ENCODE measurements at places on chromosomes 13 and 19.

- DNase-seq: no peak
These were observed 29.4 kb upstream of the GTF3A start for GRCh38 chr13:27395007-27395510.

GRCh38 chr19:57245959-57246358, 5.5 kb downstream of the ZNF805 start:
- DNase-seq: no peak

DNA sequence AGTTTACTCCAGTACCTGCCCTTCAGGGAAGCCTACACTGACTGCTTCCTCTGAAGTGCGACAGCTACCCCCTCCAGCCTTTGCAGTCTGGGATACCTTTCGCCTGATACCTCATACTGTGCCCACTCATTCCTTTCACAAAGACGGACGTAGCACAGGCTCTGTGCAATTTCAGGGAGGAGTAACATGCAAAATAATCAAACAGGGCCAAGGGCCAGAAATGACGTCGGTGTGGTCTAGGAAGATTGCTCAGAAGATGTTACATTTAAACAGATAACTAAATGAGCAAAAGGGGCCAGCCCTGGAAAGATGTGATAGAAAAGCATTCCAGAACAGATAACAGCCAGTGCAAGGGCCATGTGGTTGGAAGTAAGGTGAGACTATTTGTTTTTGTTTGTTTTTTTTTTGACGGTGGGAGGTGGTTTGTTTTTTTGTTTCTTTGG, 6.6 kb upstream of the DDX39A start:
- no peak for DNase-seq

GRCh38 chr19:38663156-38663651, 15.8 kb downstream of the ACTN4 start:
- no peak for DNase-seq

DNA sequence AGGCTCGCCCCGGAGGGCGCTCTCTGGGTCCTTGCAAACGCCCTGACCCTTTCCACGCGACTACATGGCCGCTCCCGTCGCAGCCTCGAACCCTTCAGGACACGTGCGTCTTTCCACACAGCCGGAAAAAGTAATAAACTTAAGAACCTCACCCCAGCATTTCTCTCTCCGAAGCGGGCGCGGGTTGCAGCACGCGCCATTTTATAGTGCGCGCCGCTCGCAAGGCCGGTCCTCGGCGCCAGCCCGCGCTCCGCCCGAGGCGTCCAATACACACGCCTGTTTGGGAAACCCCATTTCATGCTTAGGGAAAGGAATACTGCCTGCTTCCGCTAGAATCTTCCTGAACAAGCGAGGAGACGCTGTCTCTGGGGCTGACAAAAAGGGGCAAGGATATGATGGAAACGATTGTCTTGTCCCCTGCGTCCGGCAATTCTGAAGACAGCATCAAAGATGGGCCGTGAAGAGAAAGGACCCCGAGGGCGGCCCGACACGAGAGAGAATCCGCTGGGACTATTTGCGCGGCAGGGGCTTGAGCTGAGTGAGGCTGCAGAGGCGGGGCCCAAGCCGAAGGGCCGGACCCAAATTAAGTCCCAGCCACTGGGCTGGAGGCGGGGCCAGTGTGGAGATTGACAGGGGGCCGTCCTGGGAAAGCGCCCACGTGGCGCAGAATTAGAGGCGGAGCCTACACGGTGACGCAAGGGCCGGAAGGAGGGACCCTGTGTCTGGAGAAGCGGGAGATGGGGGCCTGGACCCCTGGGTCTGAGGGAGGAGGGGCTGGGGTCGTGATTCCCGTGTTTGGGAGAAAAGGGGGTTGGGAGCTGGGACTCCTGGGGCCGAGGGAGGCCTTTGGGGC, 14.4 kb downstream of the ACP4 start:
- DNase-seq: peak; percentile 99

- DNase-seq: peak; percentile 15
These were observed 2.2 kb downstream of the PNMA8B start for GRCh38 chr19:46493236-46494145.

DNA sequence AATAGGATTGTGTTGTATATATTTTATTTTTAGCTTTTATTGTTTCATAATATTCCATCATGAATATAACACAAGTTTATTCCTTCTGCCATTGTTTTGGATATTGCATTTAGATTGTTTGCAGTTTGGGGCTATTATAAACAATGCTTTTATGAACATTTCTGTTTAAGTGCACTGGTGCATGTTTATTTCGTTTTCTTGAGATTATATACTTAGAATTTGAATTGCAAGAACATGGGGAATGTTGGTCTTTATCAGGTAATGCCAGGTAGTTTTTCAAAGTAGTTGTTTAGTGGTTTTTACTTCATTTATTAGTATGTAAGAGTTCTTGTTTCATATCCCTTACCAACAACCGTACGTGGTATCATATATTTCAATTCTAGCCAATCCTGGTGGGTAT, 4.3 kb downstream of the LSM14A start:
- DNase-seq: no peak
